Suppressor macrophage treated with lipopolysaccharide for 4 hours (primary cell): ENCODE measurements at places on chromosomes 3 and 15.

DNA sequence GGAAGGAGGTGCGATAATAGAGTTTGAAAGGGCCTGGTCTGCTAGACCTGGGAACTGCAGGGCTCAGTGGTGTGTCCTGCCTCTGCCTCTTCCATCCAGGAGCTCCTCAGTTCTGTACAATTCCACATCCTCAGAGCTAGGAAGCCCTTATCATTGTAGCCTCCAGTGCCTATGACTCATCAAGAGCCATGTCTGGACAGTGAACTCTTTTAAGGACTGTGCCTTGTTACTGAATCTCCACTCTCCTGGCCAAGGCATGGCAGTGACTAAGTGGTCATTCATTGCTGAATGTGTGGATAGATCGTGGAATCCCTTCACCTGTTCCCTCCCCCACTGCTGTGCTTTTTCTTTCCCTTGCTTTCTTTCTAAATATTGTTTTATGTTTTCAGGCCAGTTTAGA, 2.9 kb downstream of the TIMP4 start:
- no peak for DNase-seq

DNA sequence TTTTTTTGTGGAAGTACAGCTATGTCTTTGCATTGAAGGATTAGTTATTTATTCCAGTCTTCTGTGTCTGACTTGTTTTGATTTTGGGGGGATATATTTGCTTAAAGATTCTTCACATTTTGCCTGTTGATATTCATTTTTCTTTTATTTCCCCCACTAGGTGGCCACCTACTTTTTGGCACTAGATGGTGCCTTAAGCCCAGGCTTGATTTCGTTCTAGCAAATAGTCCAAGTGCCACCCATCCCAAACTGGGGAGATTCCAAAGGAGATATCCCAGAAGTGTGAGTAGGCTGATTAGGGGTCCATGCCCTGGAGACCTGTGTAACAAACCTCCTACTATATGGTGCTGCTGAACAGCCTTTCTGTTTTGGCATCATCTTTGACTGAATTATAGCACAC, 80.0 kb upstream of the SPATA16 start:
- no peak for DNase-seq

GRCh38 chr15:77606142-77607034, 26.3 kb downstream of the LINGO1 start:
- no peak for DNase-seq

DNA sequence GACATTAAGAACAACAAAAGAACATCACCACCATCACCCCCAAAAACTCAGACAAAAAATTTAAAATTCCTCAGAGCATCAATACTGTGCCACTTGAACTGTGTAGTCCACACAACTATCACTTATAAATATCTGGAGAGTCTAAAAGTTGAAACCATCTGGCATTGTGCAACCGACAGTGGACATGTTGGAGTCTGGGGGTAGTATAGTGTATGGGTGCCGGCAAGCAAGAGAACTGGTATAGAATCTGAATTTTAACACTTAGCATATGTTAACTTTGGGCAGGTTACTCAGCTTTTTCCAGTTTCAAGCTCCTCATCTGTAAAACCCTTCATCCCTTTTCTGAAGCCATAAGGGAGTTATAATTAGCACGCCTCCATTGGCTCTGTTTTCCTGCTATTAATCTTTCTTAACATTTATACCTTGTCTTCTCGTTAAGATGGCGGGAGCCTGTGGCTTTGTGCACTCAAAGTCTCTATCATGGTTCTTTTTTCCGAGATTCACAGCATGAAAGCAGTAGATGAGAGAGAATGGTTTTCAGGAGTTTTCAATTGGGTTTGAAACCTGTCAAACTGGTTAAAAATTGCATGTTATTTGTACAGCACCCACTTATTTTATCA, 255.7 kb upstream of the TBL1XR1 start:
- no peak for DNase-seq

- DNase-seq = peak; percentile 43
These were observed 748 bp downstream of the MRPS25 start for GRCh38 chr3:15064299-15064834.

GRCh38 chr3:46435081-46435726, 28.1 kb downstream of the CCRL2 start:
- no peak for DNase-seq

GRCh38 chr3:114669614-114670013, 375.8 kb downstream of the TIGIT start:
- DNase-seq = no peak

- no peak for DNase-seq
These were observed 317.3 kb downstream of the FGF12 start for GRCh38 chr3:192409838-192410683.

GRCh38 chr3:120773932-120774331, 31.4 kb downstream of the GTF2E1 start:
- DNase-seq = no peak

GRCh38 chr3:193843474-193844301, 250.7 kb downstream of the OPA1 start:
- no peak for DNase-seq

DNA sequence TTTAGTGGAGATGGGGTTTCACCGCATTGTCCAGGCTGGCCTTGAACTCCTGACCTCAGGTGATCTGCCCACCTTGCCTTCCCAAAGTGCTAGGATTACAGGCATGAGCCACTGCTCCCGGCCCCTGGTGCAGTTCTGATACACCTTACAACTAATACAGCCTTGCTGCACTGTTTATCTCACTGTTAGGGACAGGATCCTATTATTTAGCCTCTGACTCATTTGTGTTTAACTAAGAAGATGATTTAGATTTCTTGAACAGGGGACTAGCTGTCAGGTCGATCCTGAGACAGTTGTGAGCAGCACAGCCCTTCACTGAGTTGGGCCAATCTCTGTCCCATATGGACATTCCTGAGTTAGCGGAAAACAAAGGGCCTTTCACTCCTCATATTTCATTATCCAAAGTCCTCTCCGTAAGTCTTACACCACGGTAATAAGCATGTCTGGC, 19.2 kb downstream of the GYG1 start:
- DNase-seq = no peak

DNA sequence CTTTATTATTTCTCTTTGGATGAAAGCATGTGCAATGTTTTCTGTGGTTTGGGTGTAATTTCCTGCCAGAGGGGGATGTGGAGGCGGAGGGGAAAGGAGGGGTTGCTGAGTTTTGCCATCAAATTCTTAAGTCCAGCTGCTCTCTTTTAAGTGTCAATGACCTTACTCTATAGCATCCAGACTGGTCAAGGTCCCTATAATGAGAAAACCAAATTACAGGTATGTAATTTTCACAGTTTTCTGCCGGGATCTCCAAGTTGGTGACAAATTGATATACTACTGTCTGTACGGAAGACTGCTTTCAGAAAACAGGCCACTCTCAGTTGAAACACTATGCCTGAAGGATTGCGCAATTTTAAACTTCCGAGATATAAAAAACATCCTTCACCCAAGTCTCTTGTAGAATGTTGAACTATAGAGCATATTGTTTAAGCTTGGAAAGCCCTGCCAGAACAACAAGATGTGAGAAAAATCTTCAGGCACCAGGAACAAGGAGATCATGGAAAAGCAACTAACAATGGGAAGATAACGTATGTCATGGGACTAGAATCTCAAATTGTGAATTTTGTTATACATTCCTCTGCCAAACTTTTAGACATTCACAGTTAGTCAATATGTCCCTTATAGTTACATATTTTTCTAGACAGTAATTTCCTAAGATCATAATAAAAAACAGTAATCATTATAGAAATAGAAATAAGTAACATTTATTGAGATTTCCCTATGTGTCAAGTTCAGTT, 300.7 kb upstream of the SATB1 start:
- DNase-seq = peak; percentile 61

GRCh38 chr3:15470261-15470660, 42.9 kb downstream of the EAF1 start:
- DNase-seq = no peak

DNA sequence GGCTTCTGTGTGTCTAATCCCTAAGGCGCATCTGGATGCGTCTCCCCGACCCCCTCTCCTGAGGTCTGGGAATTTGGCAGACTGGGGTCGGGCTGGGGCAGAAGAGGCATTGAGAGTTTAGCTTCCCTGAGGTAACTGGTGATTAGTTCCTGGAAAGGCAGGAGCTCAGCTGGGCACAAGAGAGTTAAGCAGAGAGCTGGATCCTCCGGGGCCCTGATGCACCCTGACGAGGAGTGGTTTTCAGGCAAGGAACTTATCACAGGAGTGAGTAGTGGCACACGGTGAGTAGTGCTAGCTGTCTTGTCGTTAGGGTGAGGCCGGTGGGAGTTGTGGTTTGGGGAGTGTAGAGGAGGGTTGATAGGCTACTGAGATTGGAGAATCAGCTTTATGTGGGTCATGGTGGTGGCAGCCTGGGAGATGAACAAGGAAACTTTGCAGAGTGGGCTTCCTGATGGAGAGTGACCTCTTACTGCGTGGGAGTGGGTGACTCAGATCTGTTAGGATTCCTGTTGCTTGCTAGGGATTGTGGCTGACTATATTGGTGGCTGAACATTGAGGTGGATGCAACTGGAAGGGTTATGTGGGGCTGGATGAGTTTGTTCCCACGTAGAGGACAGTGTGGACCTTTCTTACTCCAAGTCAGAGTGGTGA, 897 bp downstream of the RAD54L2 start:
- DNase-seq = peak; percentile 63

DNA sequence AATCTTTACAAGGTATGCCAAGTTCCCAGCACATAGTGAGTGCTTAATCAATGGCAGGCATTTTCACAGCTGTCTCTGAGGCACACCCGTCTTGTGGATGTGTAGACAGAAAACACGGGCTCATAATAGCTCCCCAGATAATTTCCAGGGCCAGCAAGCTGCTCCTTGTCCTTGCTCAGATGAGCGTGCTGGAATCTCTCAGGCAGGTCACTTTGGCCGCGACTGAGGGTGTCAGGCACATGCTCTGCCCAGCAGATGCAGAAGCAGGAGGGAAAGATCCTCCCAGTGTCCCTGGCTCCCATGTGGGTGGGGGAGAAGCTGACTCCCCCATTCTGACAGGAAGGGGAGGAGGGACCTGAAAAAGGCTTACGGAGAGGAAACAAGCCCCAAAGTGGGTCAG, 35.6 kb upstream of the SLC6A1 start:
- DNase-seq = no peak

DNA sequence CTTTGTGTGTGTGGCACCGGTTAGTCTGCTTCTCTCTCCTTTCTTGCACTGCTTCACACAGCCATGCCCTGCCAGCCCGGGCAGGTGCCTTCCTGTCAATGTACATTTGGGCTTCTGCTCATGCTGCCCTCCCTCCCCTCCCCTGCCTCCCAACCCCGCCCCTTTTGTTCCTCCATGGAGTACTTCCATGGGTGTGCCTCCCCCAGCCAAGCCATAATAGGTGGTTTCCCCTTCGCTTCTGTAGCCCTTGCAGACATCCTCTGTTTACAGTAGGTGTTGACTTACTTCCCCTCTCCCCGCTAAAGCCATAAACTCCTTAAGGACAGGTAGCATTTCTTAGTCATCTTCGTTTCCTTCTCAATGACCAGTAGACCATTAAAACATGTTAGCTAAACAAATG, 31.8 kb upstream of the CRTC3 start:
- DNase-seq = no peak
